Spinal cord (tissue), 10 donors: ENCODE measurements at places on chromosomes 12 and 14.

GRCh38 chr12:63826006-63826585 is 18.4 kb upstream of the SRGAP1 start:
- peak; percentile 83 for DNase-seq

DNA sequence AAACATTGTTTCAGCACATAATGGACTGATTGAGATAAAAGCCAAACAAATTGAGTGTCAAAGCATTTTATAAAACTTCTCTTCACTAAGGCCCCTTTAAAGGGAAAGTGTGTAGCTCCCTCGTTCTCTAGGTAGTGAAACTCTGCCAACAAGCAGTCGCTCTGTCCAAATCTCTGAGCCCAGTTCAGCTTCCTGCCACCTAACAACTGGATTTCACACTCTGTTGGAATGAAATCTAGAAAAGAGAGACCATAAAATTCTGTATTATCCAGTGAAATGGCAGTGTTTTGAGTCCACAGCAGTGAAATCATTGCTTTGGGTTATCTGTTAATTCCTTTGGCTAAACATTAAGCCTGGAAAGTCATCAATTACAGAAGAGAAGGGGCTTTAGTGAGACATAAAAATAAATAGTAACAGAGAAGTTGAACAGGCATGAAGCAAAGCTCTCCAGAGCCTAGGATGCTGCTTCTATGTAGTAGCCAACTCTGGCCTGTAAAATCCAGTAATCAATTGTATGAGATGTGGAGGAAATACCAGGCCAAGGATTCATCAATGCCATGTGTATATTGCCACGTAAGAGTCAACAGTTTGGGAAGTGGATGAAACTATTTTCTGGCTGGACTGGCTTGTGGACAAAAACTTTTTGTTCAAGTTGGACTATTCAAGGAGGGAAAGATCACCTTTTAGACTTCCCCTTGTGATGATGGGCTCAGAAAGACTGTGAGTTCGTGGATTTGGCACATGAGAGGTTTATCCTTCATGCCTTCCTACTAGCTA is 122.5 kb downstream of the WIF1 start:
- DNase-seq = no peak

- no peak for DNase-seq
Measured at GRCh38 chr12:121894633-121895032, 6.0 kb downstream of the PSMD9 start.

DNA sequence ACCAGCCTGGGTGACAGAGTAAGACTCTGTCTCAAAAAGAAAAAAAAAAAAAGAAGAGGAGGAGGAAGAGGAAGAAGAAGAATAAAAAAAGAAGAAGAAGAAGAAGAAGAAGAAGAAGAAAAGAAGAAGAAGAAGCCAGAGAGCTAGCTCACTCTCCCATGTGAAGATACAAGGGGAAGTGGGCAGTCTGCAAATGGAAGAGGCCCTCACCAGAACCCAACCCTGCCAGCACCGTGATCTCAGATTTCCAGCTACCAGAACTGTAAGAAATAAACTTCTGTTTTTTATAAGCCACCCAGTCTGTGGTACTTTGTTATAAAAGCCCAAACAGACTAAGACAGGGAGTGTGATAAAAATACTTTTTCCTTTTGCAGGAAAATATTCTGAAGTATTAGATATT is 130.7 kb downstream of the ETNK1 start:
- DNase-seq = no peak

- no peak for DNase-seq
Measured at GRCh38 chr12:48031135-48031960, 27.1 kb upstream of the COL2A1 start.

DNA sequence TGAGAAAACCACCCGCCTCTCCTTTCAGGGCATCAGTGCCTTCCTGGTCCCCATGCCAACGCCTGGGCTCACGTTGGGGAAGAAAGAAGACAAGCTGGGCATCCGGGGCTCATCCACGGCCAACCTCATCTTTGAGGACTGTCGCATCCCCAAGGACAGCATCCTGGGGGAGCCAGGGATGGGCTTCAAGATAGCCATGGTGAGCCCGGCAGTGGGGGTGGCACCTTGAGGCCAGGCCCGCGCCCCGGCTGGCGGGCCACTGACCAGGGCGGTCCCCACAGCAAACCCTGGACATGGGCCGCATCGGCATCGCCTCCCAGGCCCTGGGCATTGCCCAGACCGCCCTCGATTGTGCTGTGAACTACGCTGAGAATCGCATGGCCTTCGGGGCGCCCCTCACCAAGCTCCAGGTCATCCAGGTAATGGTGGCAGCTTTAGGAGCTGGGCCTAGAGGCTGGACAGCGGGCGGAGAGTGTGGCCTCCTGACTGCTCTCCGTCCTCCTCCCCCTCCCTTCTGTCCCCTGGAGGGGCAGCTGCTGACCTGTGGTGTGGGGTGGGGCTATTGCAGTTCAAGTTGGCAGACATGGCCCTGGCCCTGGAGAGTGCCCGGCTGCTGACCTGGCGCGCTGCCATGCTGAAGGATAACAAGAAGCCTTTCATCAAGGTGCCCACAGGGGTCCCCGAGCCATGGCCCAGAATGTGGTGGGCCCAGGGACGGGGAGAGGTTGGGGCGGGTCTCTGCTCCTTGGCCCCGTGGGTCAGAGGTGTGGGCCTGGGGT is 12.8 kb downstream of the ACADS start:
- DNase-seq = no peak

DNA sequence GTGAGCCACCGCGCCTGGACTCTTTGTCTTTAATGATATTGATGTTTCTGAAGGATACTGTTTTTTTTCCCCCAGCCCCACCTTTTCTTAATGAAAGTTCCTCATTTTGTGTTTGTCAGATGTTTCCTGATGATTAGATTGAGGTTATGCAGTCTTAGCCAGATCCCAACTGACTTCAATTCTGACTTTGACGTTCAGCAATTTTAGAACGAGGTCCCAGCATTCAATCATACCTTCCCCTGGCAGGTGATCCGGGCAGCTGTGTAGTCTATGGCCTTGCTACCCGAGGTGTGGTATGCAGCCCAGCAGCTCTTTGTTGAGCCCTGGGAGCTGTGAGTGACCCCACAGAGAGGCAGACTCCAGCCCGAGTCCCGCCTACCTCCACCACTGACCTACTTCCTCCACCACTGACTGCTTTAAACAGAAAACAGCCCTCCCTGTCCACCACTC is 82.7 kb downstream of the LGMN start:
- no peak for DNase-seq

DNA sequence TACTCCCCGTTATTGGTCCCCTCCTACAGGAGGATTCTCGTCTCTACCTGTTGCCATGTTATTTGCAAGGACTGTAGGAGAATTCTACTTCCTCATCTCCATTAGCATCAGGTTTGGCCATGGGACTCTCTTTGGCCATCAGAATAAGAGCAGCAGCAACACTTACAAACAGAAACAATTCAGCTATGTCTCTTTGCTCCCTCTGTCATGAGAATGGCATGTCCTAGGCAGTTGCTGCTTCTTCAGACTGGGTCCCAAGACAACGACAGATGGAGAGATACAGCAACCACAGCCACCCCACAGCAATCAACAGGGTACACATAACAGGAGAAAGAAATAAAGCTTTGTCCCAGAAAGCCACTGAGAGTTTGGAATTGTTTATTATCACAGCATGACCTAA is 19.7 kb downstream of the SLC41A2 start:
- DNase-seq = no peak

DNA sequence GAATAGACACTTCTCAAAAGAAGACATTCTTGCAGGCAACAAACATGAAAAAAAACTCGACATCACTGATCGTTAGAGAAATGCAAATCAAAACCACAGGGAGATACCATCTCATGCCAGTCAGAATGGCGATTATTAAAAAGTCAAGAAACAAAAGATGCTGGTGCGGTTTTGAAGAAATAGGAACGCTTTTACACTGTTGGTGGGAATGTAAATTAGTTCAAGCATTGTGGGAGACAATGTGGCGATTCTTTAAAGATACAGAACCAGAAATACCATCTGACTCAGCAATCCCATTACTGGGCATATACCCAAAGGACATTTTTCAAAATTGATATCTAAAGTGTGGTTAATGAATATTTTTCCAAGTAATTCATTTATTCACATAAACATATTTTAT is 39.6 kb upstream of the LIN7A start:
- no peak for DNase-seq

- DNase-seq = no peak
Measured at GRCh38 chr12:3148366-3149000, 71.3 kb downstream of the TSPAN9 start.

DNA sequence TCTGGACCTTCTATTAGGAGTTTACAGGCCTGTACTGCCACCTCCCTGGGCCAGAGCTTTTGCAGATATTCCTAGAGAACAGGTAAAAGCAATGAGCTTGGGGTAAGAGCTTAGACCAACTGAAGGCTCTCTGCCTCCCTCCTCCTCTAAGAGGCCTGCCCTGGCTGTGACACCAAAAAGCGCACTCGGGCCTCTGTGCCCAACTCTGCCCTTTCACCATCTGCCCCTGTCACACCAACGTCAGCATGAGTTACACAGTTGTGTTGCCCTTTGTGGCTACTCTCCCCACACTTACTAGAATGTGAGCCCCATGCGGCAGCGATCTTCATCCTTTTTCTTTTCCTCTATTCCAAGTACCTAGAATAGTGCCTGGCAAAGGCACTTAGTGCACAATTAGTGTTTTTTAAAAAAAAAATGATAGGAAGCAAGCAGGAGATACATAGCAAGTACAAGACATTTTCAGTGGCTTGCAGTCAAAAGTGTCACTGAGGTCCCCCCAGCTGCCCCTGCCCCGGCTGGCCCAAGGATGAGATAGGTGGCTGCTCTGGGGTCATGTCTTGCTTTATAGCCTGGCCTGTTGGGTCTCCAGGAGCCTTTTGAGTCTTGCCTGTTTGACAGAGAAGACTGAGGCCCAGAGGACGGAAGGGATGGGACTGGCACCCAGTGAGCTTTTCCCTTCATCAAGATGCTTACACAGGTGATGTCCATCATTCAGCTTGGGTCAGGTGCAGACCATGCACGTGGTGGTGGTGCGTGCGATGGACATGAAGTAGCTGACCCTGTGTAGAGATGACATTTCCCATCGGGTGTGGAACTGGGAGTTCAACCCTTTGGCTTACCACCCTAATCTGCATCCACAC is 12.5 kb downstream of the CKB start:
- no peak for DNase-seq
